ENCODE measurements at places on chromosomes 3 and 15.

GRCh38 chr15:24772686-24773373 lies 97.3 kb downstream of the NPAP1 start:
- DNase-seq: no peak

GRCh38 chr3:128372707-128373533 lies 93.8 kb downstream of the DNAJB8 start:
- DNase-seq: no peak

DNA sequence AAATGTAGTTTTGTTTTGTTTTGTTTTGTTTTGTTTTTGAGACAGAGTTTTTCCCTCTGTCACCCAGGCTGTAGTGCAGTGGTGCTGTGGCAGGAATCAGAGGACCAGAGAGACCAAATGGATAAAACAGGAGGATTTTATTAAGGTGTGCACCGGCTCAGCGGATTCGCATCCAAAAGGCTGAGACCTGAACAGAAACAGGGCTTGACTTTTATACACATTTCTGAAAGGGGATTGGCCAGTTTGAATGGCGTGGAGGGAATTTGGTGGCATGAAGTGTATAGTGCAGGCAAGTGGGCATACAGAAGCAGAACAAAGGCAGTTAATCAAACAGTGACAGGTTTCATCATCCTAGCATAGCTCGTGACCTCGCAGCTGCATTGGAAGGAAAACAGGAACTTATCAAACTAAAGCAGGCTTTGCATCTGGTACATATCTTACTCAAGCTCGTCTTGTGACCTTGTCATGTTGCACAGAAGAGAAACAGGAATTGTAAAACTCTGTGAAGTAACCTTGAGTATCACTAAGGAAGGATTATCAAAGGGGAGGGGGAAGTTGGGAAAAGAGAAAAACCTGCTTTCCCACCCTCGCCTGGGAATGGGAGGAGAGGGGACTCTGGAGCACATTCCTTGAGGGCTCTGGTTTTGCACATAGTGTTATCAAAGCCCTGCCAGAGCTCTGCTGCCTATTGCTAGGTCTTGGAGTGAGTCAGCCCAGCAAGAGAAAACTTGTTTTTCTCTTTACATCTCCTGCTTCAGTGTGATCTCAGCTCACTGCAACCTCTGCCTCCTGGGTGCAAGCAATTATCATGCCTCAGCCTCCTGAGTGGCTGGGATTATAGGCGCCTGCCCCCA lies 38.5 kb downstream of the C3orf62 start:
- DNase-seq: no peak

DNA sequence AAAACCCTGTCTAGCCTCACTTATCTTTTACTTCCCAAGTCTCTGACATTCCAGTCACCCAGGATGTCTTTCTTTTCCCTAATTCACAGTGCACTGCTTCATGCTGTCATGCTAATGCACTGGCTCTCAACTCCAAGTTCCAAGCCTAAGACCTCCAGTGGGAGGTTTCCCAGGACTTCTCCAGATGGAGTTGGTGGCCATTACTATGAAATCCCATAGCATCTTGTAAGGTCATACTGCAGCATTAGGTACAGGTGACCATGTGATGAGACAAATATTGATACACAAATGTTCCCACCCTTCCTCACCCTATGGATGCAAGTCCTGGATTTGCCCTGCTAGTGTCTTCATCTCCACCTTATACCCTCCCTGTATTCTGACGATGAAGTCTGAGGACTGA lies 138.6 kb upstream of the PRICKLE2 start:
- DNase-seq: no peak

- DNase-seq: no peak
Observed at GRCh38 chr3:23566499-23566898, 239.3 kb upstream of the UBE2E1 start.

- no peak for DNase-seq
Observed at GRCh38 chr3:169822983-169823382, 10.3 kb upstream of the LRRC34 start.

All from 8988T (cell line).